ENCODE measurements at places on chromosomes 5 and 9.

- DNase-seq, result no peak
These were observed 68.3 kb downstream of the CHSY3 start for GRCh38 chr5:129972465-129973141.

DNA sequence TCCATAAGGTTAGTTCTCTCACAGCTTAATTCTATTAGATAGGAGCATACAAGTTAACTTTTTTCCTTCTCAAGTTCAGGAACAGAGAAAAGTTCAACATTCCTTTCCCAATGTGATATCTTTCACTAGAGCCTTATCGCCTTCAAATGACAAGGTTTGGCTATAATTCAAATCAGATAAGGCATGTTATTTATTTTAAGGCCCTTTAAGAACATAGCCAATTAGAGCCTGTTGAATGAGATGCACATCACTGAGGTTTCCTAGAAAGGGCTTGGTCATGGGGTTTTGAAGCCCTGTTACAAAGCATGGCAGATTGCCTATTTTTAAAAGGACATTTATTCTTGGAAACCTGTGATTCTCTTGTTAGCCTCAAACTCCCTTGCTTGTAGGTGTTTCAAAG, 123.4 kb downstream of the BASP1 start:
- no peak for DNase-seq

DNA sequence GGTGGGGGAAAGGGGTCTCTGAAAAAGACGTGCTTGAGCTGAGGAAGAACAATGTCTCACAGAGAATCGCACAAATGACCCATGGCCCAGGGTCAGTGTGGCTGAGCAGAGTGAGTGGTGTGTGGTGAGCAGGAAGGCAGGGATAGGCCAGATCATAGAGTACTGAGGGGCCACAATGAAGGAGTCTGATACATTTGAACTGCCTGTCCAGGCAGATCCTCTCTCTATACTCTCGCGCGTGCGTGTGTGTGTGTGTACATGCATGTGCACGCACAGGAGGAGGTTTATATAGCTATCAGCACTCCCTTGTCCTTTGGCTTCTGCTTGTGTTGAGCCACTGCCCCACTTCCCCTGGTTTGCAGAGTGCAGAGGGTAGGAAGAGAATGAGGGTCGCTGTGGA, 294.0 kb downstream of the ZNF608 start:
- DNase-seq, result no peak

DNA sequence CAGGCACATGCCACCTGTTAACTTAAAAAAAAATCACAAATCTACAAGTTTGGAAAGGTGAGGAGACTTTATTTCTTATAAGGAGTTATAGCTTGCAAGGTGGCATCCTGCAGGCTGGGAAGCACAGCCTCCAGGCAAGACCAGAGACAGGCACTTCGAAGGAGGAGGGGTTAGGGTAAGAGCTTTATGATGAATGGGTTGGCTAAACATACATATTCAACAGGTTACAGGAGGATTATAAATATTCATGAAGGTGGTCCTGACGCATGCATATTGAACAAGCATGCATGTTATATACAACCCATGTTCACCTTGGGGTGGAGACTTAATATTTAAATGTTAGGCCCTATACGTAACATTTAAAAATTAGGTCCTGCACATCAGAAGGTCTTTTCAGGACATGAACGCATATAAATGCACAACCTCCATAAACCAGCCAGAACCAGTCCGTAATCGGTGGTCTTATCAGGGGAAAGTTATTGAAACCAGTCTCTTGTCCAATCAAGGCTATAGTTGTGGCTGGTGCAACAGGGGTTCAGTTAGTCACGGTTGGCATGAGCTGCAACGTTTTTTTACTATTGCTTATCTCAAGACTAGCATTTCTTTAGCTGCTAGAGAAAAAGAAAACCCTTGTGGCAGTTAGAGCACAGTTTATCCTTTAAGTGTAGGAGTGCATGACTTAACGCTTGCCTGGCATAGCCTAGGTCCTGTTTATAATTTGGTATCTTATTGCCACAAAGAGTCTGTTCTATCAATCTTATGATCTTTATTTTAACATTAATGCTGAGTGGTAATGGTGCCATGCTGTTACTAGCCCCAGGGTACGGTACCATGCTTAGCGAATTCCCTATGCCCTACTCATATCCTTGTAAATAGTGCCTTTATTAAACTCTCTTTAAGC, 72.7 kb downstream of the C9orf57 start:
- no peak for DNase-seq

DNA sequence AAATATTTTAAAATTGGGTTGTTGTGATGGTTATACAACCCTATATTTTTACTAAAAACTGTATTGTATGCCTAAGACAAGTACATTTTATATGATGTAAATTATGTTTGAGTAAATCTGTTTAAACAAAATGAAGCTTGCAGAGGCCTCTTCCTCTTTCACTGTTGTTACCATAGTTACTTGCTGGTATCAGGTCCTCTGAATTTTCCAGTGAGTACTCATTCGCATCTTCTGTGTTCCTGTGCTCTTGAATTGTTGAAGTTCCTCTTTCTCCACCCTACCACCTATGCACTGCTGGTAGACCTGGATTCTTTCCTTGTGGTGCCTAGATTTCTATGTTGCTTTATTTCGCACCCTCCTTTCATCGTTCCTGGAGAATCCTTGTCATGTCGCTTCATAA, 938.5 kb upstream of the ACO1 start:
- no peak for DNase-seq

GRCh38 chr9:76906647-76906975, 697 bp upstream of the PRUNE2 start:
- no peak for DNase-seq

- no peak for DNase-seq
These were observed 390.9 kb upstream of the DAB2 start for GRCh38 chr5:39815711-39816110.

DNA sequence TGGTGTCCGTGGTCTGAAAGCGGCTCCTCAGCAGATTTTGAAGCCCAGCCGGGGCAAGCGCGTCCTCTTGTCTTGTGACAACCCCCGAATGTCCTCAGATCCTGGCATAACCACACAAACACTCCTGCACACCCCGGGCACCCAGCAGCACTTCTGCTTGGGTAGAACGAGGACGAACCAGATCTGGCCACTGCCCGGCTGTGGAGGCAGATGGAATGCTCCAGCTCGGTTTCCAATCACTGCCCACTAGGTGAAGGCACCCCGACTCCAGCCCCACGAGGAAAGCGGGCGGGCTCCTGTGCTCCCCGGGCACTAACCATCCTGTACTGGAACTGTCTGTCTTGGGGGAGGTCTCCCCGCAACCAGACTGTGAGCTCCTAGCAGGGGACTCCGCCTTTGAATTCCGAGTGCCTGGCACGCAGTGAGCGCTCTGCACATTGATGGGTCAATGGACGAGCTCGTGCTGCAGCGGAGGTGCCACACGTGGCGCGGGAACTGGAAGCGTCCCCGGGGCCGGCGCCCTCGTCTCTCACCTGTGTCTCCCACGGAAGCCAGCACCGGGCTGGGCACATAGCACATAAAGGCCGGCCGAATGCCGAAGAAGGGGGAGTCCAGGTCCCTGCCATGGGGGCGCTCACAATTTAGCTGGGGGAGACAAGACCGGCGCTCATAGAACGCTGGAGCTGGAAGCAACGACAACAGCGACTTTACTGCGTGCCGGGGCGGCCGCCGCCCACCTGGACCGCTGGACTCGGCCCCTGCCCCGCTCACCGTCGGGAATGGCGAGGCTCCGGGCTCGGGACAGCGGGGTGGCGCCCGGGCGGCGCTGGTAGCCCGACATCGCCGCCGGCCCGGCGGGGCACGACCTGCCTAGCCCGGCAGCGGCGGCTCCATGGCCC, 608 bp downstream of the ENTR1 start:
- no peak for DNase-seq

DNA sequence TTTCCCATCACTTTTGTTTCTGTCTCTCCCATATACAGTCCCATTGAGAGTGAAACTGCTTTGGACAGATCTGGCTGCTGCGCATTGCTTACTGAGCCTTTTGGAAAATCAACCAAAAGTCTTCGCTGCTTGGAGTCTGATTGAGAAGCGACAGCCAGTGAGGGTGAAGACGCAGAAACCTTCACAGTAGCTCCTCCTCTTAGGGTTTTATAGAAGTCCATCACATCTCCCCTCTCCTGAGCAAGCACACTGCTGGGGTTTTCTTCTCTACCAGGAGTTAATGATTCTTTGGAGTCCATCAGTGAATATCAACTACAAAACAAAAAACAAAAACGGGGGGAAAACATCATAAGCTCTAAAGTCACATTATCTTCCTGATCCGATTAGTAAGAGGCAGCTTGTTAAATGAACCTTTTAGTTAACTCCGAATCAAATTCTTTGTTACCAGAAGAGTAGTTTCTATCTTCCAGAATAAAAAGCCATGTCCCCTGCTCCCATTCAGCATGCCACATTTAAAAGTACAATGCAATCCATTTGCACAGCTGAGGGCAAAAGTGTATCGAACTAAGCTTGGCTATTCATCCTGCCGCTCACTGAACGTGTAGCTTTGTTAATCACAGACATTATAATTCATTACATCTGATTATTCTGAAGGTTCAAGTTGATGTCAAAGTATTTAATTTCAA, 2.8 kb downstream of the NR3C1 start:
- no peak for DNase-seq

DNA sequence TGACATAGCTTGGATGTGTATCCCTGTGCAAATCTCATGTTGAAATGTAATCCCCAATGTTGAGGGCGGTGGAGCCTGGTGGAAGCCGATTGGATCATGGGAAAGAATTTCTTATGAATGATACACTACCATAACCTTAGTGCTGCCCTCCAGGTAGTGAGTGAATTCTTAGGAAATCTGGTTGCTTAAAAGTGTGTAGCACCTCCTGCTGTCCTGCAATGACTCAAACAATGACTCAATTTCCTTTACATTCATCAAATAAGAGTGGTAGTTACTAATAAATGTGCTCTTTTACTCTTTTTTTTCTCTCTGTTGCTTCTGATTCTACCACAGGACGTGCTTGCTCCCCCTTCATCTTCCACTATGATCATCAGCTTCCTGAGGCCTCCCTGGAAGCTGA, 1696.0 kb upstream of the CDH9 start:
- no peak for DNase-seq

GRCh38 chr5:132237141-132237540, 9.5 kb upstream of the P4HA2 start:
- no peak for DNase-seq

DNA sequence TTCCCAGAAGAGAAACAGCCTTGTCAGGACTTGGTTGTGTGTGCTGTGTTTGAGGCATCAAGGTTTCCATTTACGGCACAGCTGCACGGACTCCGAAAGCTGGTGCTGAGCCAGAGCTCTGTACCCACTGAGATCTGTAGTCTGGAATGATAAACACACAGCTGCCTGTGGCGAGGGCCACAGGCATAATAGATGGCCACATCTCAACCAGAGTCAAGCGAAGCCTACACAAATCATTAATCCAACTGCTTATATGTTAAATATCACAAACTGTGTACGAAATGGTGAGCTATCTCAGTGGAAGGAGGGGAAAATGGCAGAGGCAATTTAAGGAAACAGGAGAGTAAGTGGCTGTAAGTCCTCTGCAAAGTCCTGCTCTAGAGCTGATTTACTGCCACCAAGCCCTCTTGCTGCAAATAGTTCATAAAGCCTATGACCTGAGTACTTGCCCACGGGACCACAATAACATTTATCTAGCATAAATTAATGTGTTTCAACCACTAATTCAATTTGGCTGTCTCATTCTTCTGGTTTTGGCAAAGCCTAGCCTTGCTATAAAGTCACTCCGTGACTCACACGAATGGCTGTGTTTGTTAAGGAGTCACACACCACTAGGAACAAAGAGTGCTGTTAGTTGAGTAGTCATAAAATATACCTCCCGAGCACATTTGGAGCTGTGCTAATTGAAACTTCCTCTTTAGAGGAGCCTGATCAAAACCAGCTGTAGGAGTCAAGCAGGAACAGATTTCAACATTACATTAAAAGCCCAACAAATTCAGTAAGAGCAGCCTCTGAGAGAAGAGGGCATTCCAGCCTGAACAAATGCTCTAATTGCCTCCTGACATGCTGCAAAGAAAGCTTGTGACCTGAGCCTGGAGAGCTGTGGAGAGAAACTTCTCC, 738.6 kb upstream of the ZNF608 start:
- DNase-seq, result peak; percentile 98

DNA sequence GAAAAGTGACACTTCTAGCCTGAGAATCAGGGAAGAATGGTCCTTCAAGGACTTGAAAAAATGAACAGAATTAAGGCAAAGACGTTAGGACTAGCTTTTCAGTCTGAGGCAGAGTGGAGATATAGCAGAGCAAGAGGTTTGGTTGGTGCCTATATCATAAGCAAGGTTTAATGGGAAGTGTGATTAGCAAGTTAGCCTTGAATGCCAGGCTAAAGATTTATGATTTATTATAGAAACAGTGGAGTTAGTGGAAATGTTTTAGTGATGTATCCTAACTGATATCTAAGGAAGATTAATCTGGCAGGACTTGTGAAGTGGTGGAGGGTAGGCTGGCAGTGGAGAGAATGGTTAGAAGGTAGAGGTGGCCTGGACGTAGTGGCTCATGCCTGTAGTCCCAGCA, 7.0 kb downstream of the F2RL2 start:
- DNase-seq, result no peak

GRCh38 chr5:170315154-170315553, 17.6 kb upstream of the LCP2 start:
- no peak for DNase-seq

DNA sequence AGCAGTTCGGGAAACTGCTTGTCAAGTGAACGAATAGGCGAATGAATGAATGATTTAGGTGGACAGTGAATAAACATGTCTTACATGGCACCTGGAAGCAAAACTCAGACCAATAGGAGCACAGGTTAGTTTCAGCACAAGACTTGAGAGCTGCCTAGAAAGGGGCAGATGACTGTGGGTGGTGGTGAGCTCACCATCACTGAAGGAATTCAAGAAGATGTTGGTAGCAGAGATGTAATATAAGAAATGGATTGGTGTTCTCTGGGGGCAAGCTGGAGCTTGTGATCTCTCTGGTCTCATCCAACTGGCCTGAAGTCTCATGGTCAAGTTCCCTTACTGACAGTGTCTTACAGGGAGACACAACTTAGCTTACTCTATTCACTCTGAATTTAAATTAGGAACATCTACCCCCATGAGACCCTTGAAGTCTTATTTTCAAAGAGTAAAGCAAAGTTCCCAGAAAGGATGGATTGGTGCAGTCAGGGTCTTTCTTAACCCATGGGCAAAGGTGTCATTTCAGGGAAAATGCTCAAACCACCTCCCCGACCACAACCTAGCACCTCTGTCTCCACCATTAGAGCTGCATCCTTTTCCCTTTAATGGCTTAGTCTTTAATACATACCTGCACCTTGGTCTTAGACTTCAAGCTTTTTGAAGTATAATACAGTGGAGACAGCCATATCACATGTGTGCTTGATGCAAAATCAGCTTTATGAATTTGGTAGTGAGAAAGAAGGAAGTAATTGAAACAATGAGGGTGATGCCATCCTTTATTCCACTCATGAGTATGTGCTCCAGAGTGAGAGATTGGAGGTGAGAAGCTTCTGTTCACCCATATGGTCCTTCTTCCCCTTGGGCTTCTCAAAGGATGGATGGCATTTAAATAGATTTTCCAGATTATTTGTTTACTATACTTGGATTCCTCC, 5.1 kb downstream of the LCP2 start:
- no peak for DNase-seq

- DNase-seq, result no peak
These were observed 30.0 kb upstream of the SUSD3 start for GRCh38 chr9:93028448-93029006.

GRCh38 chr9:84397822-84398221, 57.3 kb upstream of the SLC28A3 start:
- peak; percentile 34 for DNase-seq
